NCI-H1694 treated with DMSO at 0.1 percent for 48 hours (cell line): ENCODE measurements at places on chromosomes 3 and 15.

- DNase-seq: peak; percentile 49
Measured at GRCh38 chr15:74821091-74821789, 5.2 kb upstream of the CPLX3 start.

- DNase-seq: no peak
Measured at GRCh38 chr3:32872487-32873382, 54.9 kb downstream of the TRIM71 start.

GRCh38 chr3:159987291-159987711 is 1.3 kb upstream of the IL12A start:
- no peak for DNase-seq

DNA sequence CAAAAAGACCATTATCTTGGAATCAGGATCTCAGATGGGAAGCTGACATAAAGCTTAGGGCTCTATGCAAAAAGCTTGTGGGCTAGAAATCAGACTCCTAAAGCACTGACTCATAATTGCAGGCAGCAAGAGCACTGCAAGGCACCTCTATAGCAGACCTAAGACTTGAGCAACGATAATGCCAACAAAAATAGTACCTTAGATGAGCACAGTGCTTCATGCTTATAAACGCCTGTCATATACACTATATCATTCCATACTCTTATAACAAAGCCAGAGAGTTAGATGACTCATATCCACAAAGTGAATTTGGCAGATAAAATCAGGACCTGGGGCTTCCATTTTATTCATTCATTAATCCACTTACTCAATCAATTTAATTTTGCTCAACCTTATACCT is 560.8 kb downstream of the MCTP2 start:
- no peak for DNase-seq

DNA sequence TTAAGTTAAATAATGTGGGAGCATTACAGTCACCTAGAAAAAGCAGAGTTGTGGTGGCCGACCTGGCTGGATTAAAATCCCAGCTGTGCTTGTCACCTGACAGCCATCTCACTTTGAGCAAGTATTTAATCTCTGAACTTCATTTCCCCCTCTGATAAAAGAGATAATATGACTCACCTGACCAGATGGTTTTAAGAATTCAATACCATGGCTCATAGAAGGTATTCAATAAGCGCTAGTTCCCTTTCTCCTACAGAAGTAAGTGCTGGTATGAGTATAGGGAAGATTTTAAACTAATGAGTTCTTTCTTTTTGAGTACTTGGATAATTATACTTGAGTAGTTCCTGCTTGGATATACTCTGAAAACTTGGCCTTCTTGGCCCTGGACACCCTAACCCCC is 325.5 kb downstream of the IL5RA start:
- no peak for DNase-seq
